Activated CD4-positive, alpha-beta T cell treated with anti-CD3 and anti-CD28 coated beads, Interleukin-2, amount 50 U/mL, for 1 hour (primary cell): ENCODE measurements at places on chromosomes 4 and X.

DNA sequence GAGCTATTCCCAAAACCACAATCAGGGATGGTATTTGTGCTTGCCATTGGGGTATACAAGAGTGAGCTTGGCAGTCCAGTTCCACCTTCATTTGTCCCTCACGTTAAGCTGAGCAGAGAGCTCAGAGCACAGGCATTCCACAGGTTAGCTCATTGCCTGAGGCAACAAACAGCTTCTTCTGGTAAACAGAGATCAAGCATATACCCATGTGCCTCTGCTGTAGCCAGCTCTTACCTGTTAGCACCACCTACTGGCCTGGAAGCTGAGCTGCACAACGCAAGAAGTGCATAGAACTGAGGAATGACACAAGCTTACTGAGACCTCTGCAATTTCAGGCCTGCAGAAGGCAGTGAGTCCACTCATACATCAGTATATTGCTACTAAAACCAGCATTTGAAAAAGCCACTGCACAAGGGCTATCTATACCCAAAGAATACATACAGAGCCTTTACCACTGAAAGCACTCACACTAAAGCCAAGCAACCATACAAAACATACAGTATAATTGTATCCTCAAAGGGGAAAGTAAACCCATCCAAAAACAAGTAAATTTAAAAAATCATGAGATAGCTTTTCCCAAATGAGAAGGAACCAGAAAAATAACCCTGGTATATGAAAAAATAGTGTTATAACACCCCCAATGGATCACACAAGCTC lies 258.3 kb upstream of the GABRA2 start:
- no peak for DNase-seq

DNA sequence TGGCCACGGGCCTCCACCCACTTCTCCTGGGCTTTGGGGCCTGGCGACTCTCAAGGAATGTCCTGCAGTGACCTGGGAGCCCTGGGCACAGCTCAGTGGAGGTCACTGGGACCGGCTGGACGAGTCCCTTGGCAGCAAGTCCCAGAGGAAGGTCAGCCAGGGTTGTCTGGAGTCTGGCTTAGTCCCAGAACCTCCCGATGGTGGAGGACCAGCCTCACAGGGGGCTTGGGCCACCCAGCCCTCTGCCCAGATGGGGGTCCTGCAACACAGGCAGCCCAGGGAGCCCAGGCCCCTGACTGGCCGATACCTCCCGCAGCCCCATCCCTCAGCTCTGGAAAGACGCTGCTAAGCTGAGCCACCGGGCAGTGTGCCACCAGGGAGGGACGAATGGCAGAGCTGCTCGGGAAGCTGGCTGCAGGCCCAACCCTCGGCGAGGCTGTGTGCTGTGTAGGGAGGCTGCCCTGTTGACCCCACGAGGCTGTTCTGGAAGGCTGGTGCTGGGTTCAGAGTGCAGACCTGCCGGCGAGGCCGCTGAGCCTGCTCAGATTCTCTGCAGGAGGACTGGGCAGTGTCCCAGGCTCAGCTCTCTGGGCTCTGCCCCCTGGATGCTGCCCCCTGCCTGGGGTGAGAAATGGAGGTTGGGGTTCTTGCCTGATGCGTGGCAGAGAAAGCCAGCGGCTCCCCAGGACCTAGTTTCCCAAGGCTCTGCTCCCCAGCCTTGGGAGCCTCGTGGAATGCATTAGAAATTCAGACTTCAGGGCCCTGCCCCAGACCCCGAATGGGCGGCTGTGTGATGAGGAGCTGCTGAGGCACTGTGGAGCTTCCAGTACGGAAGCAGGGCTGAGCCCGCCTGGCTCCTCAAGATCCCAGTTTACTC lies 61.7 kb downstream of the ADRA2C start:
- DNase-seq: no peak

- DNase-seq: no peak
Measured at GRCh38 chrX:149152941-149153340, 352.2 kb downstream of the IDS start.

- no peak for DNase-seq
Measured at GRCh38 chrX:10168226-10168625, 11.5 kb downstream of the CLCN4 start.

- DNase-seq: no peak
Measured at GRCh38 chr4:120749445-120750151, 172.9 kb downstream of the PRDM5 start.

GRCh38 chr4:81237791-81238190 lies 22.8 kb upstream of the PRKG2 start:
- no peak for DNase-seq

DNA sequence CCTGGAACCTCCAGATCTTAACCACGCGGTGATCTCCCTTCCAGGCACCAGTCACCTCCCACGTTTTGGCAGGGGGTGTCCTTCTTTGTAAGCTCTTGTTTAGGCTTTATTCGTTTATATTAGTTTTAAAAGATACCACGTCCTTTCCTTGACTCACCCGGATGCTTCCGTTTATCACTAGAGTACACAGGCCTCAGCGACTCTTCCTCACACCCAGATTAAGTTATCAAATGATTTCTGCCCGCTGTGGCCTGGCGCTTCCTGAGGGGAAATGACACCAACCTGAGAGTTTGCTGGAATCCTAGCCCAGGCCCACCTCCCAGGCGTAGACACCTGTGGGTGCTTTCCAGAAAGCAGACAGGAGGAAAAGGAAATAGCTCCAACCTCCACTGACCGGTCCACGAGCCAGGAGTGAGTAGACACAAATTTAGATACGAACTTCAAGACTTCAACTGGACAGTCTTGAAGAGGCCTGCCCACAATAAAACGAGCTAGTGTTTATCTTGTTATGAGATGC lies 756 bp upstream of the ADAMTS3 start:
- no peak for DNase-seq

- DNase-seq: peak; percentile 35
Measured at GRCh38 chr4:7876201-7876875, 63.3 kb downstream of the AFAP1 start.

DNA sequence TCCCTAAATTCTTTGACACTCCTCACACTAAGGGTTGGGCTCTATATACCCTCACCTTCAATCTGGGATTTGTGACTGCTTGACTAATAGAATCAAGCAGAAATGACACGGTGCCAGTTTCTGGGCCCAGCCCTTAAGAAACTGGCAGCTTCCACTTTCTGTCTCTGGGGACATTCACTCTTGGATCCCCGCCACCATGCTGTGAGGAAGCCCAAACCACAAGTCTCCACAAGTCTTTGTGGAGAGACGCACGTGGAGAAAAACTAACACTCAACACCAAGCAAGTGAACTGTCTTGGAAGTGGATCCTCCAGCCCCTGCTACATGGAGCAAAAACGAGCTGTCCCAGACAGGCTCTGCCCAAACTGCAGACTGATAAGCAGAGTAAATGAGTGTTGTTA lies 1.1 kb upstream of the EDNRA start:
- no peak for DNase-seq

- no peak for DNase-seq
Measured at GRCh38 chr4:41325901-41326300, 69.2 kb downstream of the UCHL1 start.

- no peak for DNase-seq
Measured at GRCh38 chr4:180116840-180117239, 2126.4 kb upstream of the TENM3 start.

DNA sequence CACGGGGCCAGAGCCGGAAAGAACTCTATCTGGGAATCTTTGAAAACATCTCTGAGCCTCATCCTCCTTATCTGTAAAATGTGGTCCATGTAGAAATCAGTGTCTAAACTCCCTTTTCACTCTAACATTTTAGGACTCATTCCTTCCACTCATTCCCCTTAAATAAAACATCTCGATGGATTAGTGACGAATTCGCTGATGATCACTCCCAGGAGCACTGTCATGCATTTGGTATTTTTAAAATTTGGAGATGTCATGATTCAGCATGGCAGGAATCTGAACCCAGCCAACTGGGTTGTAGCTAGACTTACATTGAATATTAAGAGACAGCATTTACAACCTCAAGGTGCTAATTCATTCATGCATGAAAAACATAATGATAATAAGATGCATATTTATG lies 88.1 kb downstream of the SPANXN3 start:
- DNase-seq: no peak

GRCh38 chr4:52728691-52729240 lies 22.5 kb downstream of the ERVMER34-1 start:
- no peak for DNase-seq

DNA sequence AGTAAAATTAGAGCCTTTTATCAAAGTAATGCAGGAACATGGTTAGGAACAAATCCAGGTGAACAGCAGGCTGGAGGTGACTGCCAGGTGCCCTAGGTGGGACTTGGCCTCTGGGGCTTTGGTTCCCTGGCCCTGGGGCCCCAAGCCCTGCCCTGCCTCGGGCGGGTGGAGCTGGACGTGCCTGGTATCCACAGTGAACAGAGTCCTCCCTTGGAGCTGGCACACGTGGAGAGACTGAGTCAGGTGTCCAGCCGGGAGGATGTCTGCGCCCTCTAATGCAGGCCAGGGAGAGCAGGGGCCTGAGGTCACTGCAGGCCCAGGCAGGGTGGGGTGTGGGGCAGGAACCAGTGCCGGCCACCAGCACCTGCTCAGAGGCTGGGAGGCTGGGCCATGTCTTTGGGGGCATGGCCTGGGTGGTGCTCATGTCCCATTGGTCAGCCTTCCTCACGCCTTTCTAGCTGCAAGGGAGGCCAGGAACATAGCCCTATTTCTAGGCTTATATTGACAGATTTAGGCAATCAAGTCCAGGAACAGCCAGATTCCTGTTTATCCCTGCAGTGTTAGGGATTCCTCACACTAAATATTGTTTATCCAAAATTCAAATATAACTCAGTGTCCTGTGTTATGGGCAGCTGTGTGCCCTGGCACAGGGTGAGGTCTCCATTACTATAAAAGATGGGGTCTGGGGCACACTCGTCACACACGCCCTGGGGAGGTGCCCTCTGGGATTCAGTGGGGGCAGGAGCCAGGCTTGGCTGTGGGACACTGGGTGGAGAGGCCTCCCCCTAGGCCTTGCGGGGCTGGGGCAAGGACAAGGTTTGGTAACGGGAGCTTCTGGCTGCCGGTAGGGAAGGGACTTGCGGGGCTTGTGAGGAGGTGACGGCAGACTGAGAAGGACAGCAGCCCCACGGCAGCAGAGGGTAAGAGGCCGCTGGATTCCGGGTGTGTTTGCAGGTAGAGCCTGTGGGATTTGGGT lies 14.3 kb upstream of the NAT8L start:
- no peak for DNase-seq

- DNase-seq: no peak
Measured at GRCh38 chrX:150844016-150844415, 54.5 kb downstream of the CD99L2 start.

DNA sequence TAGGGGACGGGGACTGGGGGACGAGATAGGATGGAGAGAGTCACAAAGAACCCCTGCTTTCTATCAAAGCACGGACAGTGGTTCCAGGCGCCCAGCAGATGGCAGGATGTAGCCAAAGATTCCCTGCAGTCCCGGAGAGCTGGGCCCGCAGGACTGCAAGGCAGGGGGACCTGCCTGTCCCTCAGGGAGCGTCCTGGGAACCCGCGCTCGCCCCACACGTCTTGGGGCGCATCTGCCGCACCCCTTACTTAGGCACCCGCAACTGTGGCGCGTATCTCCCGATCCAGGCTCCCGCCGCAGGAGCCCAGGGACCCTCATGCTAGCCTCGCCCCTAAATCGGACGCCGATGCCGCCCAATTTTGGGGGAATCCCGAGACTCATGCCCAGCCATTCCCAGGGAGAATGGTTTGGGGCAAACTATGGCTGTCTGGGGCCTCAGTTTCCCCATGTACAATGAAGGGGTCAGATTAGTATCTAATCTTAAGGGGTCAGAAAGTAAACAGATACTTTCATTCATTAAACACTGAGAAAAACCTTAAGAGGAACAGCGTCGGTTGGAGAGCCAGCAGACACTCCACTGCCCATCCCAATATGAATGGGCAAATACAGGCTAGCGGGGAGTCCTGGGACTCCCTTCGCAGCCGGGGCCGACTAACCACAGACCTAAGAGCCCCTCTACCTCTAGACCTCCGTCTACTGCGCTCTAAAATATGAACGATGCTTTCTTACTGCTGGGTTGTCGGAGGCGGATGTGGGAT lies 581 bp upstream of the STK32B start:
- no peak for DNase-seq

GRCh38 chrX:100376576-100376975 lies 33.5 kb downstream of the PCDH19 start:
- no peak for DNase-seq

DNA sequence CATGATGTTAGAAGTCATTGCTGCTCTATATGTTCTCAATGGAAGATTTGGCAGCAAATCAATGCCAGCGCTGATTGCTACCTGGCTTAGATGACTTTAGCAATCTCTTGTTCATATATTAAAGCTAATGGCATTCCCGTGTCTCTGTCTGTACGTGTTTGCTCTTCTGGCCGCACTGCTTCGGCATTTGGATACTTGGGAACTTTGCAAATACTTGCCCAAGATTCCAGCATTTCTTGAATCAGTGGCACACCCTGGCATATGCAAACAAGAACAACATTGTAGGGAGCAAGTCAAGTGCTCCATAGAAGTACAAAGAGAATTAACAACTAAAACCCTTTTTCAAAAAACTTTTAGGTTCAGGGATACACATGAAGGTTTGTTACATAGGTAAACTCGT lies 128.9 kb upstream of the TMEM164 start:
- DNase-seq: no peak

- no peak for DNase-seq
Measured at GRCh38 chrX:54029529-54030143, 14.6 kb downstream of the PHF8 start.

GRCh38 chrX:136028383-136028984 lies 43.2 kb downstream of the SLC9A6 start:
- DNase-seq: no peak

GRCh38 chrX:56785442-56785841 lies 56.4 kb downstream of the NBDY start:
- DNase-seq: no peak

DNA sequence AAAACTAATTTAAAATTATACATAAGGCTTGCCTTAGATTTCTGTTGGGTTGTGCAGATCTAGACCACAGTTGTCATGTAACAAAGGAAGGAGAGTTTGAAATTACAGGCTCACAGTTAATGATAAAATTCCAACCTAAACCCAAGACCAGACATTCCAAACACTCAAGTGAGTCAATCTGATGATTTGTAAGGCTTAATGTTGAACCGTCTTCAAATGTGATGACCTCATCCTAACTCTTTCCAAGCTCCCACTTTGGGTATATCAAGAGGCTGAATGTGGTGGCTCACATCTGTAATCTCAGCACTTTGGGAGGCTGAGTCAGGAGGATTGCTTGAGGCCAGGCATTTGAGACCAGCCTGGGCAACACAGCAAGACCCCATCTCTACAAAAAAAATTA lies 149.2 kb downstream of the TBL1X start:
- no peak for DNase-seq

- DNase-seq: no peak
Measured at GRCh38 chrX:54157561-54157960, 25.5 kb downstream of the FAM120C start.
